Activated T-cell treated with anti-CD3 and anti-CD28 coated beads for 1 hour (primary cell): ENCODE measurements at places on chromosomes 1 and 21.

DNA sequence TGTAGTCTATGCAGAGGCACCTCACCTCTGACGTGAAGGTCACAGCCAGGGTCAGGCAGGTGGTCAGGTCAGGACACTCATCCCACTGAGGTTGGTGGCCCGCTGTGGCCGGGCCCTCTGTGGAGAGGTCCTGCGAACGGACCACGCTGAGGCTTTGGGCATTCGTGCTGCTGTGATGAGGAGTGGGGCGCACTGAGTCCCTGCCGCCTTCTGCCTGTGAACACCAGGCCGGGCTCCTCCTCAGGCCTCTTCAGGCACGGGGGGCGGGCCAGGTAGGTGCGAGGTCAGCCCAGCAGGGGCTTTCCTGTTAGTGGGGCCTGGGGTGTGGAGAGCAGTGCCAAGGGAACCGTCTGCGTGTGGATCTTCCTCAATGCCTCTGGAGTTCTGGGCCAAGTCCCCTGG lies 39.0 kb downstream of the COQ8A start:
- no peak for DNase-seq

DNA sequence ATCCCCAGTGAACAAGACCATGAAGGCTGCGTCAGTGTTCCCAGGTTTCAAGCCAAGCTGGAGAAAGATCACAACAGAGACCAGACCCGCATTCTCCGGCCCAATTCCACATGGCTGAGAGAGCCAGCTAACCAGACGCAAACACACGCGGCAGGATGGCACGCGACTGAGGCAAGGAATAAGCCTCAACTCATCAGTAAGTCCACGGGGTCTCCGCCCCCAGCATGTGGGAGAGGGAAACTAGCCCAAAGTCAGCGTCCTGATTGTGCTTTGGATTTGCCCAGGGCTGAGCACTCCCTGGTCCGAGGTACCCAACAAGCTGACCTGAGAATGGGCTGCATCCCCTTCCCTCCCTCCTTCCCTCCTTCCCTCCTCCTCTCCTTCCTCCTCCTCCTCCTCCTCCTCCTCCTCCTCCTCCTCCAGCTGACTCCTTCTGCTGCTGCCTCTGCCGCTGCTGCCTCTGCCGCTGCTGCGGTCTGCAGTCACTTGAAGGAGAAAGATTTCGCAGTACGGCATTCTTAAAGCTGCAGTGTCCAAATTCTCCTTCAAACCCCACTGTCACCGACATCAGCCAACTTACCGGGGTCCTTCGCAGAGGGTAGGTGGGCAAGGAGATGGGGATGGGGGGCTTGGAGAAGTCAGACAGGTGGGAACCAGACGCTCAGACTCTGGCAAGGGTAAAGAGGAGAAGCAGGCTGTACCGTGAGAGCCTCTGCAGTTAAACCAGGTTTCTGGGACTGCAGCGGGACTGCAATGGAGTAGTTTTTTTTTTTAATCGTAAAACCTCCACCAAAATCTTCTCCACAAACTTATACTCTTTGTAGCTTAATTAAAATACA lies 33.0 kb upstream of the H6PD start:
- peak; percentile 7 for DNase-seq

GRCh38 chr1:55321942-55322341 lies 106.8 kb upstream of the USP24 start:
- DNase-seq: no peak

DNA sequence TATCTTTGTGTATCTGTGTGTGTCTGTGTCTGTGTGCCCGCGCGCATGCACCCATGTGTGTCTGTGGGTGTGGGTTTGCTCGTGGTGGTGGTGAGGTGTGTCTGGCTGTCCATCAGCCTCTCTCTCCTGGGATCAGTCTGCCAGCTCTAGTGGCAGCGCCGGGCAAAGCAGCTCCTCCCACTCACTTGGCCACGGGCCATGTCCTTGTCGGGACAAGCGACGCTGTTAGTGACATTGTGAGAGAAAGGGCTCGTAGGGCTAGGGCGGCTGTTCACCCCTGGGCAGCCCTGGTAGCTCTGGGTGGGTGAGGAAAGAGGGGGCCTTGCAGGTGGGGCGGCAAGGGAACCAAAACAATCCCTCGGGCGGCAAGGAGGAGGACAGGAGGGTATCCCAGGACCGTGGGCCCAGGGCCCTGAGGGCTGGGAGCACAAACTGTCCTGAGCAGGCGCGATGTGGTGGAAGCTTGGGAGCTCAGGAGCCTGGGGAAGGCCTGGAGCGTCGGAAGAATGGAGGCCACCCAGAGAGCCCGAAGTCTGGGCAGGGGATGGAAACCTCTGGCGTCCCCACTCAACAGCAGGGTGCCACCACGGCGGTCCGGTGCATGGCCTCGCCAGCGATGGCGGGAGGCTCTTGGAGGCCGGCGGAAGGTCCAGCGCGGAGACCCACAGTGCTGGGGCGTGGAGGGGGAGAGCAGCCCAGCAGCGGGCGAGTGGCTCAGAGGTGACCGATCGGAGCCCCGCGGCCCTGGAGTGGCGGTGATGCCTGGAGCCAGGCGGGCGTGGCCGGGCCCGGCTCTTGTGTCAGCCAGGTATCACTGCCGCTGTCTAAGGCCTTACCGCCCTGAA lies 140.5 kb downstream of the LIPI start:
- no peak for DNase-seq

DNA sequence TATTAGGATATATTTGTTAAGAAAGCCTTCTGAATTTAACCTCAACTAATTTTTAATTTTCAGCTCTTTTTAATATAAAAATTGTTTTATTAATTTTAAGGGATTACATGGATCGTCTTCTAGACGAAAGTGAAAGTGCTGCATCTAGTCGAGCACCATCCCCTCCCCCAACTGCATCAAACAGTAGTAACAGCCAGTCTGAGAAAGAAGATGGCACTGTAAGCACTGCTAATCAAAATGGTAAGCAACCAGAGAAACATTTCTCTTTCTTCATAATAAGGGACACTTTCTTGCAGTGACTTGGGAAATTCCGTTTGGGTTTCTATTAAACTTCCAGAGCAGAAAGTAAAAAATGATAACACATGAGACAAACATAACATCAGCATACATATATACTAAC lies 56.9 kb downstream of the MIER1 start:
- DNase-seq: peak; percentile 29

- no peak for DNase-seq
Observed at GRCh38 chr1:95728841-95729240, 494.8 kb downstream of the RWDD3 start.
